Fibroblast of lung (primary cell): ENCODE measurements at places on chromosomes 3 and 15. TPM values are rescaled to one million over a fixed set of nuclear protein-coding genes. Genes with fewer than 3 reads are reported as not detected.

The TRPM7 gene
- total RNA-seq, result 62.9 and 64.4 TPM in 2 replicates

The MYO5C gene
- total RNA-seq, result under 0.01 TPM in 2 replicates

The GPR149 gene
- not detected in 2 replicates for total RNA-seq

The APEH gene
- total RNA-seq, result 110 and 137 TPM in 2 replicates

The KLHL40 gene
- not detected in 2 replicates for total RNA-seq

The DGKG gene
- 0.51 and 4.8 TPM in 2 replicates for total RNA-seq

The MAGEL2 gene
- total RNA-seq, result under 0.01 TPM in 2 replicates

The EXOSC7 gene
- 36.7 and 58.8 TPM in 2 replicates for total RNA-seq

The HGD gene
- under 0.01 TPM in 1 of 2 replicates, not detected in the other for total RNA-seq

The ZBTB20 gene
- 13.4 and 22.5 TPM in 2 replicates for total RNA-seq

The OIP5 gene
- total RNA-seq, result 0.26 and 2.0 TPM in 2 replicates

The ZPLD1 gene
- total RNA-seq, result 0.17 TPM in 1 of 2 replicates, not detected in the other

The ECE2 gene
- not detected in 2 replicates for total RNA-seq

The RMDN3 gene
- total RNA-seq, result 14.1 and 16.0 TPM in 2 replicates

The VGLL3 gene
- 41.1 and 53.7 TPM in 2 replicates for total RNA-seq

The SAMMSON gene
- total RNA-seq, result under 0.01 TPM in 2 replicates

The CCR3 gene
- 0.17 and 0.26 TPM in 2 replicates for total RNA-seq

The ANKRD34C gene
- not detected in 2 replicates for total RNA-seq

The GATA2 gene
- total RNA-seq, result 0.51 and 0.83 TPM in 2 replicates

The AGTR1 gene
- 1.2 and 1.5 TPM in 2 replicates for total RNA-seq

The ITGA11 gene
- 29.6 and 43.7 TPM in 2 replicates for total RNA-seq

The DUOX1 gene
- total RNA-seq, result not detected in 2 replicates

The LYZL4 gene
- total RNA-seq, result not detected in 2 replicates

The TNFAIP8L3 gene
- 10.7 and 12.3 TPM in 2 replicates for total RNA-seq

The MEX3B gene
- 5.9 and 8.1 TPM in 2 replicates for total RNA-seq
